ENCODE measurements at places on chromosomes 4 and X.
A peak's percentile ranks its signal among the peaks of the same experiment; 100 is the strongest.

GRCh38 chr4:166459621-166460020 lies 586.6 kb downstream of the TLL1 start:
- no peak for DNase-seq

GRCh38 chr4:56859841-56860240 lies 38.3 kb upstream of the SPINK2 start:
- no peak for DNase-seq

DNA sequence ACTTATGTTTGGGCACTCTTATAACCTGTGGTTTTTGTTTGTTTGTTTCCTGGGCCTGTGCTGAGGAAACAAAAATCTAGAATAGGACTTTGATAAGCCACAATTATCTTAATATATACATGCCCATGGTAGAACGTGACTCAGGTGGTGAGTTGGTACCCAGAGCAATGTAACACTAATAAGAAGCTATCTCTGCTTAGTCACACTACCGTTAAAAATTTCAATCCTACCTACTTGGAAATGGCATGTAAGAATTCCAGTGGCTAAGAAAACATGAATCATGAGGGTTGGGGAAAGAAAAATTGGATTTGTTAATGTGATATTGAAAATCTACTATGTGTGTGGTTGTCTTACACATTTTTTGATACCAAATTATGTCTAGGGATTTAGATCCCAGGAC lies 30.5 kb upstream of the ADGRG2 start:
- no peak for DNase-seq

DNA sequence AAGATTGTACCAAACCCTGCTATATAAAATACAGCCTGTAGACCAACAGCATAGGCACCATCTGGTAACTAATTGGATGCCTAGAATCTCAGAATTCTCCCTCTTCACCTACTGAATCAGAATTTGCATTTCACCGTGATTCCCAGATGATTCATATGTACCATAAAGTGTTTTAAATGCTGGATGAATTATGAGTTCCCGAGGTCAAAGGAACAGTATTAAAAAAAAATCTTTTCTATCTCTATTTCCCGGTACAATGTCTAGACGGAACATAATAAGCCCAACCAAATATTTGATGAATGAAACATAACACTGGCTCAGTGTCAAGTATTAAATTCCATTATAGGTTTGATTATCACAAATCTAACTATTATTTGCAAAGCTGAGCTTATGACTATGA lies 280.0 kb downstream of the ANKRD50 start:
- peak; percentile 62 for DNase-seq

DNA sequence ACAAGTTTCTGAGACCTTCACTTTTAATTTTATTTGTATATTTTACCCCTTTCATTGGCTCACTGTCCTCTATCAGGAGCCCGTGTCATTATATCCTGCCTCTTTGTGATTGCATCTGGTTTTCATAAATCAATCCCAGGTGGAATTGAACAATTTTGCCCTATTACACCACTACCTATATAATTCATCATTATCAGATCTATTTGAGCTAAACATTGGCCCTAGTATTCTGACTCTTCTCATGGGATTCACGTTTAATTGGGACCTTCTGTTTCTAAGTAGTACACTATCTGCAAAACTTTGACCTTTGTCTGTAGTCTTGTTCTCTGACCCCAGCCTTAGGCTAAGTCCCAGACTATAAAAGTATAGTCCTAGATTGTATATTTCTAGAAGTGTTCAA lies 114.1 kb downstream of the FAT4 start:
- DNase-seq, result no peak

DNA sequence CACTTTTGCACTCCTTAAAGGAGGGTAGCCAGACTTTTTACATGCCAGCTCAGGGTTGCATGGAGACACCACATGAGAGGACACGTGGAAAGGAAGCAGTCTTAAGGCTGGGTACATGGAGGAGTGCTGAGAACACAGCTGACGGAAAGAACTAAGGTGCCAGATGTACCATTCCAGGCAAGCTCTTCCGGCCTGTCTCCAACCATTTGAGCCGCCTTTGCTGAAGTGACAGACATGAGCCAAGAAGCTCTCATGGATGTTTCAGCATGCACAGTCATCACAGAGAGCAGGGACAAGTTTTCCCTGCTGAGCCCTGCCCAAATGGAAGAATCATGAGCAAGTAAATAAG lies 83.4 kb upstream of the BMP2K start:
- no peak for DNase-seq

DNA sequence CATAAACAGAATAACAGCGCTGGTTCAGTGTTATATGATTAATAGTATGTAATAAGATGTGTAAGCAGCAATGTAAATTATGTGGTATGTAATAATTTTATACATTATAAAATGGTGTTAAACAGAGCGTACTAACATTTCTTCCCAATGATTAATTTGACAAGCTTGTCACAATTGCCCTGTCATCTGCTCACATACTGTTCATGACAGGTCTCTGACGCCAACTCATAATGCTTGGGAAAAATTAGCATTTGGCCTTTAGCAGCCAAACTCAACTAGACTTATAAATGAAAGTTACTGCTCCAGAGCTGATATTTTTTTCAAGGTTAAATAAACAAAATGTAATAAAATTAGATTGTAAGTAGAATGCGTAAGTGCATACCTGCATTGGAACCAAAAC lies 246.8 kb downstream of the TRAM1L1 start:
- no peak for DNase-seq

DNA sequence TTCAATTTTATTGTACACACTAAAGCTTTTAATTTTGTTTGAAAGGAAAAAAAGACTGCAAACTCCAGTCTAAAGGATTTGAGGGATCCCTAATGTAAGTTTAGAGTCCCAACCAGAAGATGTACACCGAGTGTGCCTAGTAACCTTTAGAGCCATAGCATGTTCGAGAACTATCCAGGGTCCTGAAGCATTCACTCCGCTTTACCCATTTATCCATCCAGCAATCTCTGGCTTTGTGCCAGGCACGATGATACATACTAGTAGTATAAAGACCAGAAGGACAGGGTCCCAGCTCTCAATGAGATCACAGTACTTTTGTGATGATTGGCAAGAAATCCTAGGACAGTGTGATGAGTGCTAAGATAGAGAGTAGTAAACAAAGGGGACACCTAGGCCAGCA lies 168.7 kb downstream of the STK32B start:
- no peak for DNase-seq

- DNase-seq, result peak; percentile 30
These were observed 168.4 kb upstream of the GK2 start for GRCh38 chr4:79576429-79576753.

DNA sequence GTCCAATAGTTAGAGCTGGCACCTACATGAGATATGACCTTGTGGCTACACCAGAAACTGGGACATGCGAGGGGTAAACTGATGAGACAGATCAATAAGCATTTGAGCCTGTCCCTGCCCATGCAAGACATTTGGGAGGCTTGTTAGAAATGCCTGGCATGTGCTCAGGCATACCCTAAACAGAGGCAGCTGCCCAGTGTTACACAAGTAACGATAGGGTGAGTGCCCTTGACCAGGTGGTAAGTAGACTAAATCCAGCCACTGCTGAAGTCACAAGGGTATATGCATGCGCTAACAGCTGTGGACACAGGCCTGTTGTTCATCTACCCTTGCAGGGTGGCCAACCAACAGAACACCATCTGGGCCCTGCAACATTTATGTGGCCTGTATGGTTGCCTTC lies 56.1 kb upstream of the CCDC149 start:
- DNase-seq, result no peak

DNA sequence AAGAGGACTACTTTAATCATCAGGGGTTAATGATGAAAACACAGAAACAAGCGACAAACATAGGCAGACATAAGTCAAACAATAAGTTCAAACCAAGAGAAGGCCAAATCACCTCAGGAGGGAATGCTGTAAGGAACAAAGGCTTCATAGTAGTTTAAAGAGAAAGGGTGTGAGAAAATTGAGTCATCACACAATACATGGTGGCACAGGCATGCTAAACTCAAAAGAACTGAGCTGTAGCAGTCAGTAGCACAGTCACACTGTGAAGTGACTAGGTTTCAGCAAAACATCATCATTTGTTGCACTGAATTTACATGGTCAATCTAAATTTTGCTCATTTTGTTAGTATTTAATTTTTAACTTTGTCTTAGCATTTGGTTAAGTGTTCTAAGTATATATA lies 24.2 kb downstream of the SMC1A start:
- no peak for DNase-seq

- no peak for DNase-seq
These were observed 92.2 kb downstream of the DCTD start for GRCh38 chr4:182825003-182825402.

DNA sequence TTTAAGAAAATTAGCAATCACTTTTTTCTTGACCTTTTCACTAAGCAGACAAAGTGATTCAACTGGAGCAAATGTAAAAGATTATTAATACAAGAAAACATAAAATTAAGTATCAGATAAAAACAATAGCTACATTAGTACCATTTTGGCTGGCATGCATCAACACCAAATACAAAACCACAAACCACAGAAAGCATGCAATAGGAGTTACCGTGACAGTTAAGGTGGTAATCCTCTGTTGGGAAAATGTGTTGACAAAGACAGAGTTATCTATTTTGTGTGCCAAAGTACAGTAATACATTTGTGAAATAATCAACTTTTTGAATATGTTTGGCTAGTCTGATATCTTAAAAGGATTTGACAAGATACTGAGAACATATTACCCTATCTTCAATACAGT lies 89.8 kb upstream of the ETNPPL start:
- DNase-seq, result no peak

- DNase-seq, result no peak
These were observed 95.3 kb downstream of the HMX1 start for GRCh38 chr4:8776366-8776765.

GRCh38 chr4:159178151-159178546 lies 75.3 kb downstream of the RAPGEF2 start:
- peak; percentile 46 for DNase-seq

- no peak for DNase-seq
These were observed 82.9 kb downstream of the RTL5 start for GRCh38 chrX:72048510-72049455.

DNA sequence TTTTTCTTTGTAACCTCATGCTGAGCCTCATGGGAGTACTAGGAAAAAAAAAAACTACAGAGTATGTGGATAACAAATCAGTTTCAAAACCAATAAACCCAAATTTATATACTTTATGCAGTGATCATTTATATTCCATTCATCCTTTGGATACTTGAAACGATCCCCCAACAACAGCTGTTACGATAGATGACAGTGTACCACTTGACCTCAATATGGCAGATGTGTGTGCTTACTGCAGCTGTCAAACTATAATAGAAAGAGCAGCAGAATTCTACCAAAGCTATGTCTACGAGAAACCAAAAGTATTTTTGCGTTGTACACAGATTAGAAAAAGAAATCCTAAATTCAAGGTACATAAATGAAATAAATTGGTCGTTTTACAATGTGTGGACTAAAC lies 337.8 kb downstream of the PDGFC start:
- DNase-seq, result no peak

DNA sequence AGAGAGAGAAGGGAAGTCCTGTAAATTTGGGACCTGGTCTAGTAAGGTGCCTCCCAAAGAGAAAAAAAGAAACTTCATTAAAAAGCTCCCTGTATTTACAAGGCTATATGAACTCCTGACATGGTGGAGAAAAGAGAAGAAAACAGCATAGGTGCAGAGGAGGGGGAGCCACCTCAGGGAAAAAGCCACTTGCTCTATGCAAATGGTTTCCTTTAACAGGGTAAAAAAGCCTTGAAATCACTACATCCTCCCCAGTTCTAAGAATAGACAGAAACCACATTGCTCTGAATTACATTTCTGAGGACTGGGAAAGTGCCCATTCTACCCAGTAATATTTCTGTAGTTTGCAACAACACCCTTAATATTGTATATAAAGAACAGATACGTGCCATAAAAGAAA lies 165.5 kb downstream of the KLF8 start:
- no peak for DNase-seq

- DNase-seq, result peak; percentile 45
These were observed 254.2 kb downstream of the ADAMTS3 start for GRCh38 chr4:72314869-72315268.

- DNase-seq, result no peak
These were observed 70.9 kb downstream of the INTS12 start for GRCh38 chr4:105637408-105638176.

DNA sequence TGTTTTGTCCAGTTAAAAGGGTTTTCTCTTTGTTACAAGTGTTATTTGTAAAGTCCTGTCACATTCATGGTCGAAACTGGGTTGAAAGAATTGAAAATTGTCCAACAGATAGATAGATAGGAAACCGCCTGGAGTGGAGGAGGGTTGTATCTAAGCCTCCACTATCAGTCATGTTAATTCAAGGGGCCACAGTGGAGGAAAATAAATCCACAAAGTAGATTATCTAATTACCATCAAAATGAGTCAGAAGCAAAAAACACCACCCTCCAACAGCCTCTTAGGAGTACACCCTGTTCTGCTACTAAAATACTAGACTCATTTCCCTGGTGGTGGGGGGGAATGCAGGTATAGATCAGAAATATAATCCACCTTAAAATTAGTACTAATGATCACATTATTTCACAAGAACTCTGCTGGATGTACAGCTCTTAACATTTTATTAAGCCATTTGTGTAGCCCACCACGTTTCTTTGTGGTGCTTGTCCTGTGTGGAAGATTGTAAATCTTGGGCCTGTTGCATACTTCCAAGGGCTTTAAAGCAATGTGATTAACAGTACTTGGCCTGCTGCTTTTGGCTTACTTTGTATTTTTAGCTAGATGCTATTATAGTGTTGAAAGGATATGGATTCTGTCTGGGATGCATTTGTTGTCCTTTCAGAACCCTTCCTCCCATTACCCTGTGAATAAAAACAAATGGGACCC lies 26.8 kb downstream of the RBBP7 start:
- DNase-seq, result no peak

DNA sequence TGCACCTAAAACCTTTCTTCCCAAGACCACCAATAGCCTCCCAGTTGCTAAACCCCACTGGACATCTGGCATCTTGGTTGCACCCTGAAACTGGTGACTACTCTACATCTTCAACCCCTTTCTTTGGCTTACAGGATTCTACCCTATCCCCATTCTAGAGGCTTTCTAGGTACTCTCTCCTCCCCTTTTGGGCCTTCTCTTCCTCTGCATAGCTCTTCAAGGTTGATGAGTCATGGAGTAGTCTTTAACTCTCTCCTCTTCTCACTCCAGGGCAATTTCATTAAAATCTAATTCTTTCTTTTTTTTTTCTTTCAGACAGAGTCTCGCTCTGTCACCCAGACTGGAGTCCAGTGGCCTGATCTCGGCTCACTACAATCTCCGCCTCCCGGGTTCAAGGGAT lies 16.8 kb downstream of the APOO start:
- DNase-seq, result no peak

GRCh38 chrX:140848800-140849199 lies 139.2 kb downstream of the LINC00632 start:
- DNase-seq, result no peak

DNA sequence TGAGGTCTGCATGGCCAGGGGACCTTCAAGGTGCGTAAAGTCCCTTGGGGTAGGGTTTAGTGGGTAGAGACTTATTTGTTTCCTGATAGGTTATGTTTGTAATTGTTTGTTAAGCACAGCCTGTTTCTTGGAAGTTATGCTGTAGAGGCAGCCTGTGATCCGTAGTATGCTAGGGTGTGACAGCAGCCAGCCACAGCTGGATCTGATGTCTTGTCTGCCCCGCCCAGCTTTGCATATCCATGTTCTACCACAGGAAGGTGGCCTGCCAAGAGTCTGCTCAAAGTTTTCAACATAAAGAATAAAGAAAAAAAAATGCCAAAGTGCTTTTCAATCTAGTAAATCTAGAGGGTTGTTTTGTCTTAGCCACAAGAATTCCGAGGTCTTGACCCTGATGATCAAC lies 19.1 kb upstream of the PRRG3 start:
- DNase-seq, result no peak

All from fibroblast of skin of left quadriceps (primary cell).